COR-L47 (cell line): ENCODE measurements at places on chromosomes 12 and 14.
A peak's percentile ranks its signal among the peaks of the same experiment; 100 is the strongest.

DNA sequence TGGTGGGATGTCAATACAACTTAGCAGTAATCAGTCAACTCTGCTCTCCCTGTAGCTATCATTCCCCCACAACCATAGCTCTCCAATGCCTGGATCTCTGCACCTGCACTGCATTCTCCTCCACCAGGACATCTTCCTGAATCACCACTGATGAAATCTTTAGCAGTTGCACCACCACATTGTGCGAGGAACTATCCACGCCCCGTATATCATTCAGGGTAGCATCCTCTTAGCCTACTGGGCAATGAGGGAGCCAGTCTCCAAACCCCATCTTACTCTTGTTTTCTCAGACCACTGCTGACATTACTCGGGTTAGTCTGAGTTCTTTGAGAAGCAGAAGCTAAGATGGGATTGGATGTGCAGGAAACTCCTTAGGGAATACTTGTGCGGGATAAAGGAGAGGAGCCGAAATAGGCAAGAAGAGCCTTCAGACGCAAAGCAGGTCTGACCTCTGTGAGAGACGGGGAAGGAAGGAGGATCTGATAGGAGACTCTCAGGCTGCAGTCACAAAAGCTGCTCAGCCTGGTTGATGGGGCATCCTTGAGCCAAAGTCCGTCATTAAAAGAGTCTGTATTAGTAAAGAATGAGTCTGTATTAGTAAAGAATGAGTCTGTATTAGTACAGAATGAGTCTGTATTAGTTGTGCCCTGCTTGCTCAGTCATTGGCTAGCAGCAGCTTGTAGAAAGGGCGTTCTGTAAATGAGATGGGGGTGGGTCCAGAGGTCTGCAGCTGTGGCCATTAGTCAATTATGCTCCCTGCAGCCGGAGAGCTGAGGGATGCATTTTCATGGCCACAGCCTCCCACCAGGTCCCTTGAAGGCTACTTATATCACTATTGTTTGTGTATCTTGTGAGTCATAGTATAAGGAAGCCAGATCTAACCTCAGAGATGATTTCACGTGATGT lies 49.6 kb upstream of the RASSF3 start:
- DNase-seq: no peak

GRCh38 chr14:50855558-50855957 lies 16.3 kb upstream of the ABHD12B start:
- DNase-seq: no peak

GRCh38 chr14:49193332-49194065 lies 392.7 kb downstream of the RPS29 start:
- no peak for DNase-seq

GRCh38 chr12:40586823-40587222 lies 105.4 kb upstream of the CNTN1 start:
- DNase-seq: no peak

DNA sequence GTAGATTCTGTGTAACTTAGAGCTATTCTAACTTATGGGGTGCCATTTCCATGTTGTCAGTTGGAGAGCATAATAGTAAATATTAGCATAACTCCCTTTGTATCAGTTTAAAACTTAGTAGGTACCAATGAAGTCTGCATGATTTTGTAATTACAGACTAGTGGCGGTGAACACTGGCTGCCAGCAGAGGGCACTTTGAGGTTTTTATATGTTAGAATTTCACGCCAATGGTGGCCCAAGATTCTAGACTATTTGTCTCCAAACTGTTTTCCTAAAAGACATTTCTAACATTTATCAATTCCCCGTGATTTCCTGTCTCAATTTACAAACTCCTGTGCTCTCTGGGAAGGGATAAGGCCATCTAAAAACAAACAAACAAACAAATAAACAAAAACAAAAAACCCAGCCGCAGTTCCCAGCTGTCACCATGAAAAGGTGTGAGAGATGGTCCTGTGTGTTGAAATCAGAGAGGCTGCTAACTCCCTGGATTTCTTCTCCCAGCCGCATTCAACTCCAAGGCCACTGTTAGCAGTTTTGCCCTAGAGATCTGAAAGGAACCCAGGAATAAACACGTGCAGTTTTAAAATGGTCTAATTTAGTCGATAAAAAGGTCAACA lies 57.6 kb downstream of the BRMS1L start:
- peak; percentile 40 for DNase-seq

DNA sequence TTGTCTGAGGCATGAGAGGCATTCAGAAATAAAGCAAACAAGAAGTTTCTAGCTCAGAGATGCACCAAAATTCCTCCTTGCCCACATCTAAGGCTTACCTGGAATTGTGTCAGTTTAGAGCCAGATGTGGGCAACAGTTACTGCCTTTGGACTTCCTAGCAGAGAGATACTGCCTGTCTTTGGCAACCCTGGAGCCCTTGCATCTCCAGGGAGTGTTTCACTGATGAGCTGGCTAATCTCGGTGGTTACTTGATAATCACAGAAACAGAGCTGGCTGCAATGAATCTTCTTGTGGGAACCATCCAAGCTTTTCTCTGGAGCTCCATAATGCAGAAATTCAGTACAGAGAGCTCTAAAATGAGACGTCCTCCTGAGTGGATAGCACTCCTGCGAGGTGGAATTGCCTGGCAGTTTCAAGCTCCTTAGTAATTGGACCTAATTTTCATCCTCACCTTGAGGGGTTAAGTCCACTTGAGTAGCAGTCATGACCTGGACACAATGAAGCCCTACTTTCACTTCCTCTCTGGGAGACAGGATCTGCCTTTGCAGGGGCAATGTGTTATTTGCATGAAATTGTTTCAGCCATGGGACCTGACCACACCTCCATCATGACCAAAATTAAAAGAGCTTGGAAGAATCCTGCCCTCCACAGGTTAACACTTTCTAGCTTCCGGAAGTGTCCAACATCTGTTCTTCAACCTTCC lies 108.8 kb upstream of the ARHGAP5 start:
- no peak for DNase-seq

- DNase-seq: no peak
Measured at GRCh38 chr12:57800965-57801364, 17.6 kb downstream of the AVIL start.

GRCh38 chr14:36094963-36095362 lies 81.6 kb downstream of the PTCSC3 start:
- DNase-seq: no peak

GRCh38 chr14:103908580-103908979 lies 19.7 kb upstream of the TDRD9 start:
- no peak for DNase-seq

DNA sequence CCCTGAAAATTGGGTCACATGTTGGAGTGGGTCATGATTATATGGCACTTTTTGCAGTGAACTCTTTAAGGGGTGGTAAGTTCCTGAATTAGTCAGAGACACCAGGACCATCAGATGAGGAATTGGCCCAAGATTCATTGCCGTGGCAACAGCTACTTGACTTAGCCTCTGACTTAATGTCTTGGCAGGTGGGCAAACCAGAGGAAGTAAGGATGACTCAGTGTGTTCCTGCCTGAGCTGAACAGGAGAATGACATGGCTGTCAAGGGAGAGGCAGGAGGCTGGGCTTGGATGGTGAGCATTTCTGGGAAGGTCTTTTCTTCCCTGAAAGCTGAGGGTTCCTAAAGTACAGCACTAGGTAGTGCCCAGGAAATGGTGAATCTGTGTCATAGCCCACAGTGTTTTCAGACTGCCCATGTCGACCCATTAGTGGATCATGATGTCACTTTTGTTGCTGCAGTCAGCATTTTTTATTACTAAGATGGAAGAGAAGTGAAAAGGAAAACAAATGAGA lies 170.1 kb upstream of the PWP1 start:
- DNase-seq: peak; percentile 25

DNA sequence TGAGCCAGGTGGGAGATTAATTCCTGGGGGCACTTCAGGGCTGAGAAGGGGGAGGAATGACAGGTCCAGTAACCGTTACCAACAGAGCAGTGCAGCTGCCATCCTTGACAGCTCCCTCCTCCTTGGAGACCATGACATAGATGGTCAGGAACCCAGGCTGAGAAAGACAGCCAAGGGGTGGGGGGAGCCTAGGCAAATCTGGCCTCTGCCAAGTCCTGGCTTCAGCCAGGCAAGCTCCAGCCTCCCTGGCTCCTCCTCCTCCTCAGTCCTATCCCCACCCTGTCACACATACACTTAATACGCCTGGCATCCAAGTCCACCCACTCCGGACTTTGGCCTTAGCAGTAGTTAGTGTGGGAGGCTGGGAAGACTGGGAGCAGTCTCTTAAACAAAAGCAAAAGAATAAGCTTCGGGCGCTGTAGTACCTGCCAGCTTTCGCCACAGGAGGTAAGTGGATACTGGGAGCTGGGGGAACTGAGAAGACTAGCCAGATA lies at the start of gene RDH5:
TSS of gene RDH5 (plus strand) at position 323 of the 494 bp plus-strand sequence. CDS start 792 bp downstream, outside the sequence.
- no peak for DNase-seq

DNA sequence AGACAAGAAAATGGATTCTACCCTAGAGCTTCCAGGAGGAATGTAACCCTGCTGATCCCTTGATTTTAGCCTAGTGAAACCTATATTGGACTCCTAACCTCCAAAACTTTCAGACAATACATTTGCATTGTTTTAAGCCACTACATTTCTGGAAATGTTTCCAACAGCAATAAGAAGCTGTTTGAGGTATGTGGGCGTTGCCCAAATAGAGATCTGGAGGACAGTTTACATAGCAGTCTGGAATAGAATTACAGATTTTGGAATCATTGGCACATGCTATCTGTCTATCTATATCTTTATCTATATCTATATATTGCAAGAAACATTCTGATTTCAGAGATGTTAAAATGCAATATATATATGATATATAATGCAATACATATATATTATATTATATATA lies 42.4 kb upstream of the EGLN3 start:
- DNase-seq: no peak

DNA sequence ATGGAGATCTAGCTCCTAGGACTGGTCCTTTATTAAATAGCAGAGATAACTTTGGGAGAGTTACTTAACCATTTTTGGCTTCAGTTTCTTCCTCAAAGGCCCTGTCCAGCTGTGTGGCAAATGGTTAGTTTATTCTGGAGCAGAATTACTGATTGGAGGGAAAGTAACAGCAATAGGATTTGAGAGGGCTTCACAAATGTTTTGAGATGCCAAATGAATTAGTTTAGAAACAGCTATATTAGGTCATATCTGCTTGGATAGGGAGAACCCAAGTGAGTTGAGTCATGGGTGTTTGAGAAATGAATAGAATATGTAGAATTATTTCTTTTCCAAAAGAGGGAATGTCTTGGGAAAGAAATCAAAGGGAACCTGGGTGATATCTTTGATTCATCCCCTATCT lies 17.5 kb downstream of the RASSF3 start:
- no peak for DNase-seq

- DNase-seq: no peak
Measured at GRCh38 chr14:101518611-101519473, 42.5 kb upstream of the DIO3 start.

DNA sequence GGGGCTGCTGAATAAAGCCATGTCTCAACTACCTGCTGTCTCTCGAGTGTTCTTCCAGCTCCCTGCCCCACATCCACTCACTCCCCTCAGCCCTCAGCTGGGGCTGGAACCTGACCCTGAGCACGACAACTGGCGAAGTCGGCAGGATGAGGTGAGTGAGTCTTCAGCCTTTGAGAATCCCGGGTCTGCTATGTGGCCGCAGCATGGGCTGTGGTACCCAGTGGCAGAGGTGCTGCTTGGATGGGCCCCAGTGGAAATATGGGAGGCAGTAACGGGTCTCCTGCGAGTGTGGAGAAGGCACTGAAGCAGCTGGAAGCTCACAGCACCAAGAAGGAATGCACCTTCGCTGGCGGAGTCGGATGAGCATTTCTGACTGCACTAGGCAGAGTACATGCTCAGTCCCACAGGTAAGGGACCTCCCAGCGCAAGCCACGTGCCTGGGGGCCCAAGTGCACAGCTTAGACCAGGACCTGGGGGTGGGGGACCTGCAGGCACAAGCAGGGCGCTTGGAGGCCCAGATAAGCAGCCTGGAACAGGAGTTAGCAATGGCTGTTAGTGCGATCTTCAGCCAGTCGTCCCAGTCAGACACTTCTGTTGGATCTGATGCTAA lies 95.5 kb upstream of the TMPO start:
- no peak for DNase-seq

- no peak for DNase-seq
Measured at GRCh38 chr12:12881151-12881909, 10.0 kb upstream of the GPRC5A start.

DNA sequence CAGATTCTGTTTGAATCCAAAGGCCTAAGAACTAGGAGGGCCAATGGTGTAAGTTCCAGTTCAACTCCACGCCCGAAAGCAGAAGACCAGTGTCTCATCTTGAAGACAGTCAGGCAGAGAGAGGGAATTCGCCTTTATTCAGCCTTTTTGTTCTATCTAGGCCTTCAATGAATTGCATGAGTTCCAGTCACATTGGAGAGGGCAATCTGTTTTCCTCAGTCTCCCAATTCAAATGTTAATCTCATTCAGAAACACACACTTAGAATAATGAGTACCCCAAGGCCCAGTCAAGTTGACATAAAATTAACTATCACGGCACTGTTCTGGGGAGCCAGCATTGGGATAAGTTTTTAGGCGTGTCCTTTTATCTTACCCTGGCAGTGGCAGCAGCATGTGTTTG lies 65.8 kb downstream of the C14orf39 start:
- DNase-seq: no peak

DNA sequence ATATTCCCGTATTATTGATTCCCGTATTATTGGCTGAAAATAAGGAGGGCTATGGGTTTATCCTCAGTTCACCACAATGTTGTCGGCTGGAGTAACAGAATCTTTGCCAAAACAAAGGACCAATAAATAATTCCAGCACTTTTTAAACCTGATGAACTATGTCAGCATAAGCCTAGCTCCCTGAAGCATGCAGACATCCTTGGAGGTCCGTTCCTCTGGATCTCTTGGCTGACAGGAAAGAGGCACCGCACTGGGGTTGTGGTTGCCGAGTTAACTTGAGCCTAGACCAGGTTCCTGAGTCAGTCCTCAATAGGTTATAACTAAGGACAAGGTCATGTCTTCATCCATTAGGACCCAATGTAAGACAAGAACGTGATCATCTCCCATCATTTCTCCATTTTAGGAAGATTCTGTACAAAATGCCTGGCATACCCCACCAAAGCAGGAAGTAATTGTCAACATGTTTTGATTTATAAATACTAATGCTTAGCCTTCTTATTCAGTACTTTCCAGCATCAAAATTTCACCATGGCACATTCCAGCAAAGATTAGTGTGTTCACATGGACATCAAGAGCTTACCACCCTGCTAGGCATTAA lies 36.6 kb downstream of the NID2 start:
- no peak for DNase-seq

DNA sequence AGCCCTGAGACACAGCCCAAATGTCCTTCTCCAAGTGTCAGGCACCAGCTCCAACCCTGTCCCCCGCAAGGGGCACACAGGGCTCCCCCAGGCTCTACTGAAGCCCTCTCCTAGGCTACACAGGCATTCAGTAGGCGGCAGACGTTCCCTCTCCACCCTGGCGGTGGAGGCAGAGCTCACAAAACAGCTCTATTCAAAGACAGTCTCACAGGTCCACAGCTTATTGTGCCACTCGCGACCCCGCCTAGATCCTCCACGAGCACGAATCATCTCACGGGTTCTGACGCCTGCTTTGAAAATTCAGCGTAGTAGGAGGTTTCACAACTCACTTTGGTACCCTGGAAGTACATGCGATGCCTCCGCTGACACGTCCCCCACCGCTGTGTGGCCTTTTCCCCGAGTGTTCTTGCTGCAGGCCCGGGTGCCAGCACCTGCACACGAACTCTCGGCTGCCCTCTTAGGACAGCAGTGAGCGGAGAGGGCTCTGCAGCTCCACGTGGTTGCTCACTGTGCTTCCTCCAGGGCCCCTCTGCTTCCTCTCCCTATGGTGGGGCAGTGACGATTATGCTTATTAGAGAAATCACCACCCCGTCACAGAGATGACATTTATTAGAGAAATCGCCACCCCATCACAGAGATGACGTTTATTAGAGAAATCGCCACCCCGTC lies 78.5 kb downstream of the ADGRD1 start:
- DNase-seq: no peak

- DNase-seq: no peak
Measured at GRCh38 chr12:120688527-120689071, 1.6 kb downstream of the MLEC start.
